K562 (cell line): ENCODE measurements at places on chromosomes 1 and 21. TPM values are rescaled to one million over a fixed set of nuclear protein-coding genes. Genes with fewer than 3 reads are reported as not detected.

CFAP74 gene
- 0.03 and 0.04 TPM in 2 replicates for polyA plus RNA-seq

UBE2G2 gene
- 200 and 297 TPM in 2 replicates for polyA plus RNA-seq

TSSK3 gene
- polyA plus RNA-seq: 1.9 and 2.2 TPM in 2 replicates

SH3BGR gene
- 25.6 and 76.6 TPM in 2 replicates for polyA plus RNA-seq

ZFP69B gene
- 7.9 and 8.9 TPM in 2 replicates for polyA plus RNA-seq

DNA sequence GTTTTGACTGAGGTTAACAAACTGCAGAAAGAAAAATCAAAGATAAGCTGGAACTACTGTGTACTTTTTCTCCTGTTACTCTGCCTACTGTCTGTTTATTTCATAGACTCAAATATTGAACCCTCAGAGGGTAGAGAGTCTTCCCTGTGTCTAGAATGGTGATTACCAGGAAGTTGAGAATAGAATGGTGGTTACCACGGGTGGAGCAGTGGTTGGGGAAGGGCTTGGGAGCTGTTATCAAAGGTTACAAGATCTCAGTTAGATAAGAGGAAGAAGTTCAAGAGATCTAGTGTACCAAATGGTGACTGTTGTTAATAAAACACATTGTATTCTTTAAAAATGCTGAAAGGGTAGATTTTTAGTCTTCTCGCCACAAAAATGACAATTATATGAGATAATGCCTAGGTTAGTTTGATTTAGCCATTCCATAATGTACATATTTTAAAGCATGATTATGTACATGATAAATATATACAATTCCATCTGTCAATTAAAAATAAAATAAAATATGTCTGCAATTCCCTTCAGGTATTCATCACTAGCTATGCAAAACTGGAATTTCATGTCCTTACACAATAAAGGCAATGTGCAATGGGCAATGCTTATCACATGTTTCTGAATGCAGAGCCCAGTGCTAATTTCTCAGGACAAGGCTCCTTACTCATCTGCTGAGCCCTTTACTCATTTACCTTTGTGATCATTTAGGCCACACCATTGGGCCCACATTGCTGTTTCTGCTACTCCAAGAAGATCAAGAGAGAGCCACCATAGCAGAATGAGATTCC is 474.3 kb upstream of the CAMK1G start:
- DNase-seq: no peak
- no peaks in the 10 kb centered on the region for H3K36me3 ChIP-seq

GRCh38 chr1:76231320-76231719 is 156.8 kb downstream of the ST6GALNAC3 start:
- DNase-seq: no peak
- H3K4me3 ChIP-seq: no peak overlapping the region
- no peaks in the 10 kb centered on the region for H3K36me3 ChIP-seq
- H3K27me3 ChIP-seq: no peaks in the 10 kb centered on the region

DNA sequence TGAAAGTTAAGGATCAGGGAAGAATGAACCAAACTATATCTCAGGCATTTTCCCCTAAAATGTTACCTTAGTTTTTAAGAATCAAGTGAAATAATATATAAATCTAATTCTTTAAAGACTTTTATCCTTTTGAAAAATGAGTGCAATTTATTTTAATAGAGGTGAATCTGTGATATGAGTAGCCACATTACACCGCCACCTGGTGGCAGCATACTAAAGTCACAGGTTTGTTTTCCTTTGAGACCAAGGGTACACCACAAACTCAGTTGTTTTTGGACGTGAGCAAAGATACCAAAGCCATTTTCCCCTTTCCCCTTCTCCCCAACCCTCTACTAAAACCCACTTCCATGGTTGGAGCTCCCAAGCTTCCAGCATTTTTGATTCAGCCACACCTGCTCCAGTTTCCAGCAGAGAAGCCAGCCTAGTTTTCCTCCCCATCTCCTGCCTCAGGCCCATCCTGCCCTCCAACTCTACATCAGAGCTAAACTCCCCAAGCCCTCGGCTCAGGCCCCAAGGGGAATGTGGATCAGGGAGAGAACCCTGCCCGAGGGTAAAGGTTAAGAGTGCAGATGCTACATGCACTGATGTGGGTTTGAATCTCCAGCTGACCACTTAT is 22.9 kb upstream of the LDLRAP1 start:
- H3K36me3 ChIP-seq: no peaks in the 10 kb centered on the region
- H3K27me3 ChIP-seq: peaks cover 2% of the 10 kb centered on the region; the same call in 1 of the 3 replicates
- no peak overlapping the region for H3K4me3 ChIP-seq
- no peak overlapping the region for H3K27ac ChIP-seq
- H3K4me1 ChIP-seq: peaks cover 7% of the 10 kb centered on the region; the same call in 2 of the 3 replicates
- DNase-seq: peak; percentile 67

DNA sequence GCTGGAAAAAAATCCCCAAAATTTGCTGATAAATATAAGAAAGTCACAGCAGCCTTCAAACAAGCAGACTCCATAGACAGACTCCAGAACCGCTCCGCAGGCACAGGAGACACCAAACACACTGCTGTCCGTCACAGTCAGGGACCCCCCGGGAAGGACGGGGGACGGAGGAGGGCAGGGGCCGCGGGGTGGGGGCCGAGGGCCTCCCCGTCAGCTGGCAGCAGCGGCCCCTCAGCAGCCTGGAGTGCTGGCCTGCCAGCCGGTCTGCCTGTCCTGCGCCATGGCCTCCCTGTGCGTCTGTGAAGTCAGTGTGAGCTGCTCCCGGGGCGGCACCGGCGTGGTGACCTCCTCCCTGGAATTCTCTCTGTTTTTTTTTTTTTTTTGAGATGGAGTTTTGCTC is 10.1 kb upstream of the C1orf159 start:
- H3K36me3 ChIP-seq: no peaks in the 10 kb centered on the region
- no peak for DNase-seq
- no peak overlapping the region for H3K4me3 ChIP-seq
- no peaks in the 10 kb centered on the region; the same call in 2 of the 3 replicates for H3K4me1 ChIP-seq
- peaks cover 13% of the 10 kb centered on the region; the same call in 2 of the 3 replicates for H3K27me3 ChIP-seq

DNA sequence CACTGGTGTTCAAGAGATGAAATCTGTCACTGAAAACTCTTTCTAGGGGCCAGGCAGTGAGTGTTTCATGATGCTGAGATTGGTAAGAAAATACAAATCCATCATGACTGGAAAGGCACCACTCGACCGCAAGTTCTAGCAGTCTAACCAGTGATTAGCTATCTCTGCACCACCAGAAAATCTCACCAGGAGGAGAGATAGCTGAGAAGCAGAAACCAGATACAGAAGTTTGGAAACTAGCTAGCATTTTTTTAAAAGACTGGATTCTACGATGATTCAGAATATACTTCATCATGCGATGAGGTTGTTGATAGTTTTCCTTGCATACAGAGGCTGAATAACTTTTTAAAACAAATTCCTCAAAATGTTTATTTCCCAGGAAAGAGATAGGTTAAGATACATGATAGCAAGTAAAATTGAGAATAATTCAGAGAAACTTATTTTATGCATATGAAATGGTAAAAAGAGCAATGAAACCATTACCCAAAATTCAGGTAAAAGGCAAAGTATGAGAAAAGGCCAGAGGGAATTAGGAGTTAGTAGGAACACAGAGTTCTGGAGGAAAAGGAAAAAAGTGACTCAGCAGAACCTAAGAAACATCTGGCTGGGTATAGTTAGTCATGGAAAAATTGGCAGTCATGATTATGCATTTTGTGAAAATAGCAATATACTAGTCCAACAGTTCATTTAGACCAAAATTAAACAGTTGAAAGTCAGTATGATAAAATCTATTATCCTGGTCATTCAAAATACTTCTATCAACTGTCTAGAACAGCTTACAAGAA is 3.3 kb upstream of the F3 start:
- H3K27ac ChIP-seq: no peak overlapping the region
- no peaks in the 10 kb centered on the region for H3K36me3 ChIP-seq
- DNase-seq: peak; percentile 12
- H3K4me3 ChIP-seq: no peak overlapping the region

DNA sequence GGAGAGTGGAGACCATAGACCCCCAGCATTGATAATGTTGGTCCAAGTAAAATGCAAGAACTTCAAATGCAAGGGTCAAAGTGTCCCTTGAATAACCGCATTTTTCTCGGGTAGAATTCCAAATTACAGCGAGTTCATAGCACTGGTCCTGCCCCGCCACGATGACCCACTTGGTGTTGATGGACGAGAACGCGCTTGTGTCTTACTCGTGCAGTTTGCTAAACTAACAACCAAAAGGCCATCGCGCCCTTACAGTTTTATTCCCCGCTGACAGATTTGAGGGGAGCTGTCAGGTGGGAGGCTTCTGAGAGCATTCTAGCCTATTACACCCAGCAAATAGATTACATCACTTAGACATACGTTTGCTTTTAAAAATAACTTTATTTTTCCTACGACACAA is 17.3 kb upstream of the TSPEAR start:
- no peak overlapping the region for H3K4me3 ChIP-seq
- no peak overlapping the region for H3K27ac ChIP-seq
- DNase-seq: no peak
- H3K36me3 ChIP-seq: no peaks in the 10 kb centered on the region

DNA sequence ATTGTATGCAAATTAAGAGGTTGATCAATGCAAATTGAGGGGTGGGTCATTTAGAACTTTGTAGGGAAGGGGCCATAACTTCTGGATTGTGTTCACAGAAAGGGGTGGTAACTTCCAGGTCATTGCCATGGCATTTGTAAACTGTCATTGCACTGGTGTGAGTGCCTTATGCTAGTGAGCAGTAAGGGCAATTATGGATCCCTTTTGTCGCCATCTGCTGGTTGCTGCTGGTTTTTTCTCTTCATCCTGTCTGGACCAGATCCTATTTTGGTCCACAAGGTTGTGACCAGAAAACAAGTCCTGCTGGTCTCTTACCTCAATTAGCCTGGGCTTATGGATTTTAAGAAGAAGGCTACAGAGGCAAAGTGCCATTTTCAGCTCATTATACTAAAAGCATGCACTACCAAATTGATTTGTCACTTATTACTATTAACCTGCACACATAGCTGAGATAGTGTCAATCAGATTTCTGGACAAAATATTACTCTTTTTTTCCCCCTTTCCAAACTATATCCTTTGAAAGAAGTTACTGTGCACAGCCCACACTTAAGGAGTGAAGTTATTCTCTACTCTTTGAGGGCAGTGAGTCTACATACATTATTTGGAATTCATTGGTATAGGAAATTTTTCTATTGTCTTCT is 196.2 kb downstream of the ZC3H11B start:
- no peaks in the 10 kb centered on the region for H3K27me3 ChIP-seq
- no peaks in the 10 kb centered on the region for H3K4me1 ChIP-seq
- peak; percentile 72 for DNase-seq
- no peak overlapping the region for H3K27ac ChIP-seq
- no peaks in the 10 kb centered on the region for H3K36me3 ChIP-seq
- no peak overlapping the region for H3K4me3 ChIP-seq

DNA sequence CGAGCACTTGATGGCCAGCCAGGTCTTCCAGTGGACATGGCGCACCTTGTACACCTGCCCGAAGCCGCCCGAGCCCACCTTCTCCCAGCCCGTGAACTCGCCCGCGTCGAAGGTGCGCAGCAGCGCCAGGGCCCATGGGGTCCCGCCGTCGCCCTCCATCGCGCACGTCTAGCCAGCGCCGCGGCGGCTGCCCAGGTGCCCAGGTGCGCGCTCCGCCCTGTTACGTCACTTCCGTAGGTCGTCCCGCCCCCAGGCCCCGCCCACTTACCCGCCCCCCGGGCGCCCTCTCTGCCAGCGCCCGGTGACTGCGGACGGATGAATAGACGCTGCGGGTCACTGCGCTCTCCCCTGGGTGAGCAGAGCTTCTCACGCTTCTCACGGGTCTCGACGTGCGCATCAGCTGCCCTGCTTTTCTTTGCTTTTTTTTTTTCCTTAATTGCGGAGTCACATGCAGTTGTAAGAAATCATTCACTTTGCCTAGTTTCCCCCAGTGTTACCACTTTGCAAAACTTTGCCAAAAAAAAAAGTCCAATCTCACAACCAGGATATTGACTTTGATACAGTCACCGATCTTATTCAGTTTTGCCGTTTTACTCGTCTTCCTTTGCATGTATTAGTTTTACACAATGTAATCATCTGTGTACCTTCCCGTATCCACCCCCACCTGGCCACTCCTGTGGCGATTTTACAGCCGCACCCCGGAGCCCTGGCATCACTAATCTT is at the start of gene RIPK4:
Gene RIPK4, minus strand, starts transcription at position 170 of the 723 bp plus-strand sequence. Its CDS starts 11 bp downstream, at position 159.
- DNase-seq: no peak
- no peak within 1 kb of the TSS for H3K27ac ChIP-seq
- peaks cover 49% of the 10 kb centered on the region for H3K27me3 ChIP-seq
- H3K4me3 ChIP-seq: no peak within 1 kb of the TSS

GRCh38 chr1:87583459-87583858 is 254.8 kb downstream of the LMO4 start:
- no peak overlapping the region for H3K4me3 ChIP-seq
- H3K27me3 ChIP-seq: no peaks in the 10 kb centered on the region
- no peaks in the 10 kb centered on the region for H3K4me1 ChIP-seq
- no peak for DNase-seq
- no peaks in the 10 kb centered on the region for H3K36me3 ChIP-seq
- no peak overlapping the region for H3K27ac ChIP-seq

DNA sequence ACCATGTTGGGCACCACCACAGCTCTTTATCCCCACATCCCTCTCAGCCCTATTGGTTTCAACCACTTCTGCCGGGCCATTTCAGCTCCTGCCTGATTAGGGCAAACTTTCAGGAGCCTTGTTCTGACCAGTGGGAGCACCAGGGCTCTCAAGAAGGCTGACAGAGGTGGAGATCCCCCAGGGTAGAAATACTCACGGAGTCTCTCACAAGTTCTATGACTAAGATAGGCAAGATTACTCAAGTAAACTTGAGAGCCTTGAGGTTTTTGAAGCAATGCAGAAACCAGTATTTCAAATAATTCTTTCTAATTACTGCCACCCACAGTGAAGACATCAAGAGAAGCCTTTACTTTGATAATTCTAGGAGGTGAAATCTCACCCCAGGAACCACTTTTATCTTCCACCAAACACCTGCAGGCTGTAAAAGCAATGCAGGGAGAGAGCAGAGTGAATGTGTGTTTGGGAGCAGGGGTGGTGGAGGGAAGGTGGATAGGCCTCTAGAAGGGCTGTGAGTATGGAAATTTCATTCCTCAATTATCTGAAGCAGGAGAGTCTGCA is 6.6 kb upstream of the PTCH2 start:
- peaks cover 27% of the 10 kb centered on the region; the same call in 2 of the 3 replicates for H3K36me3 ChIP-seq
- H3K4me1 ChIP-seq: no peaks in the 10 kb centered on the region
- H3K4me3 ChIP-seq: no peak overlapping the region
- no peak overlapping the region for H3K27ac ChIP-seq

DNA sequence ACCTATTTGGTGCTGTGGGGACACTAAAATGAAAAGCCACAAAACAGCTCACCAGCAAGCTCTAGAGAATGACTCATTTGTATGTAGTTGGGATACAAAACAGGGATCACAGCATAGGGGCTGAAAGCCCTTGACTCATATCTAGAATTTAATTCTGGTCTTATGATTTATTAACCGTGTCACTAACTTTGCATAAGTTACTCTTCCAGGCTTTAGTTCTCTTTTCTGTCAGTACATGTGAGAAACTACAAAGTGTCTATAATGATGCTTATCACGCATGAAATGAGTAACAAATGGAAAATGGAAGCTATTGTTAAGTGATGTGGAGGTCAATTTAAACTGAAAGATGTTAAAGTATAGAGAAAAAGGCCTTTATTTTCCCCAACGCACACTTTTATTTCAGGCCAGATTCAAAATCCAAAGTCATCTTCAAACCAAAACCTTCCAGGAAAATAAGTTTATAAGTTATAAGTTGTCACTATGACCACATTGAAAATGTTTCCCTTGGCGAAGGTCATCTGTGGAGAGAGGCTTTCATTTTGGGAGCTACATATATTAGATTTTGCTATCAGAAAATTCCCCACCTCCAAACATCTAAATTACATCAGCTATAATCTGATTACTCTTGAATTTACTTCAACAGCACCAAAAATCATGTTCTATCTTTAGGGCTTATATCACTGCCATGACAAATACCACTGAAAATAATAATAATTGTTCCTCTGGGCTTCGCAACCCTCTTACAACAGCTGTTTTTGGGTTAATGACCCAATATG is 430.5 kb downstream of the MRPL39 start:
- no peak overlapping the region for H3K4me3 ChIP-seq
- no peak for DNase-seq
- no peak overlapping the region for H3K27ac ChIP-seq
- H3K27me3 ChIP-seq: no peaks in the 10 kb centered on the region
